Endodermal cell (in vitro differentiated cells): ENCODE measurements at places on chromosomes 6 and 20. TPM values are rescaled to one million over a fixed set of nuclear protein-coding genes. Genes with fewer than 3 reads are reported as not detected.
A peak's percentile ranks its signal among the peaks of the same experiment; 100 is the strongest.

HLA-DRB5 gene
- total RNA-seq = 0.92 and 1.5 TPM in 2 replicates

BMP7 gene
- 43.1 and 49.6 TPM in 2 replicates for total RNA-seq

KCNK16 gene
- not detected in 2 replicates for total RNA-seq

MSH5 gene
- total RNA-seq = 52.0 to 65.4 TPM (median 57.2 TPM) in 3 replicates

SMPDL3A gene
- total RNA-seq = 2.8 TPM in 2 replicates

GSTA4 gene
- total RNA-seq = 30.7 to 36.1 TPM (median 32.3 TPM) in 3 replicates

LY6G5C gene
- total RNA-seq = 1.7 and 2.0 TPM in 2 replicates

PLTP gene
- total RNA-seq = 115 to 137 TPM (median 123 TPM) in 3 replicates

GRCh38 chr6:163260911-163261310, 153.6 kb upstream of the QKI start:
- DNase-seq = peak; percentile 71
- peak overlapping the region; percentile 65 for H3K4me3 ChIP-seq
- H3K27ac ChIP-seq = peak overlapping the region; percentile 81
- H3K27me3 ChIP-seq = peaks cover 19% of the 10 kb centered on the region

GRCh38 chr6:49978332-49979226, 9.2 kb upstream of the DEFB113 start:
- no peak for DNase-seq
- no peaks in the 10 kb centered on the region for H3K27me3 ChIP-seq
- no peak overlapping the region for H3K27ac ChIP-seq

GRCh38 chr6:155115893-155116570, 120.9 kb downstream of the TIAM2 start:
- no peak overlapping the region for H3K27ac ChIP-seq
- H3K27me3 ChIP-seq = no peaks in the 10 kb centered on the region
- no peaks in the 10 kb centered on the region for H3K36me3 ChIP-seq
- no peak overlapping the region for H3K4me3 ChIP-seq

- peaks cover 4% of the 10 kb centered on the region for H3K36me3 ChIP-seq
- no peaks in the 10 kb centered on the region for H3K4me1 ChIP-seq
- no peak for DNase-seq
Measured at GRCh38 chr20:33651562-33652048, 10.5 kb upstream of the C20orf144 start.

- H3K36me3 ChIP-seq = no peaks in the 10 kb centered on the region
- no peaks in the 10 kb centered on the region for H3K4me1 ChIP-seq
- no peak overlapping the region for H3K4me3 ChIP-seq
- H3K27me3 ChIP-seq = no peaks in the 10 kb centered on the region
Measured at GRCh38 chr6:142399739-142400138, 97.9 kb downstream of the ADGRG6 start.

DNA sequence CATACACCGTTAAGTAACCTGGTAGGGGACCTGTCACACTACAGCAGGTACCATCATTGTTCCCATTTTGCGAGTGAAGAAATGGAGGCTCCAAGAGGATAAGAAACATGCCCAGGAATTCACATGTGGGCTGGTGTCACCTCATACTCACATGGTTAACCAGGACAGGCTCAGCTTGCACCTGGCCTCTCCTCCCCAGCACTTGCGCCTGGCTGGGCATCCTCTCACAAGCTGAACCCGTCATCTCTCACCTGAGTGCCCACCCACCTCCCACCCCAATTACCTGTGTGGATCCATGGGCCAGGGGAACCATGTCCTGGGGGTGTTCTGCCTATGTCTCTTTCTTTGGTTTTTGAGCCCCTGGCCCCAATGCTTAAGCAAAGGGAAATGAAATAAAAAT, 1.5 kb downstream of the SFTA2 start:
- no peaks in the 10 kb centered on the region for H3K4me1 ChIP-seq
- no peak overlapping the region for H3K4me3 ChIP-seq
- no peaks in the 10 kb centered on the region for H3K27me3 ChIP-seq
- peaks cover 17% of the 10 kb centered on the region for H3K36me3 ChIP-seq
- no peak overlapping the region for H3K27ac ChIP-seq
- DNase-seq = no peak
